CD8-positive, alpha-beta T cell (primary cell): ENCODE measurements at places on chromosomes 13 and 19.

GRCh38 chr19:42324655-42325307 is 654 bp upstream of the MEGF8 start:
- no peak for DNase-seq

DNA sequence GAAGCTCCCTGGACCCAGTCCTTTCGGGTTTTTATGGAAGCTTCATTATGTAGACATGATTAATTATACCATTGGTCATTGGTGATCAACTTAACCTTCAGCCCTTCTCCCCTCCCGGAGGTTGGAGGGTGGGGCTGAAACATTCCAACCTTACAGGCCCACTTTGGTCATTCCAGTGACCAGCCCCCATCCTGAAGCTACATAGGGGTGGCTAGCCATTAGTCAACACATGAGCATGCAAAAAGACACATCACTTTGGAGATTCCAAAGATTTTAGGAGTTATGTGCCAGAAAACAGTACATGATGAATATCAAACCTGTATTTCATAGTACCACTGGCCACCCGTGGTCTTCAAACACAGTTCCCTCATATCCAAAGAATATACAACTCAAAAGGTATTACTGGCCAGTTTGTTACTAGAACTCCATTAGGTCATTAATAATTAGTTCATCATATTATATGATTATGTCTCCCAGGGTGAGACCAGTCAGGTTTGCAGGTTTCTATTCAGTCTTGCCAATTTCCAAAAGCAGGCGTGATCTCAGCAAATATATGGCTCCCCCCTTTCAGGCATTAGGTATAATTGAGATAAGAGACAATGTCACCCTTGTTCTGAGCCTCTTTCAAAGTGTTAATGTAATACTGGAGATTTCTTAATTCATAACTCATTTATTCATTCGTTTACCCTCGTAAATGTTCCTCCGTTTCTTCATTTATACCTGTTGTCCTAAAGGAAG is 11.1 kb downstream of the PPP5C start:
- no peak for DNase-seq

GRCh38 chr19:29259153-29259552 is 46.2 kb upstream of the UQCRFS1 start:
- no peak for DNase-seq

- DNase-seq = peak; percentile 28
These were observed 838 bp downstream of the PPP2R1A start for GRCh38 chr19:52190487-52191293.

DNA sequence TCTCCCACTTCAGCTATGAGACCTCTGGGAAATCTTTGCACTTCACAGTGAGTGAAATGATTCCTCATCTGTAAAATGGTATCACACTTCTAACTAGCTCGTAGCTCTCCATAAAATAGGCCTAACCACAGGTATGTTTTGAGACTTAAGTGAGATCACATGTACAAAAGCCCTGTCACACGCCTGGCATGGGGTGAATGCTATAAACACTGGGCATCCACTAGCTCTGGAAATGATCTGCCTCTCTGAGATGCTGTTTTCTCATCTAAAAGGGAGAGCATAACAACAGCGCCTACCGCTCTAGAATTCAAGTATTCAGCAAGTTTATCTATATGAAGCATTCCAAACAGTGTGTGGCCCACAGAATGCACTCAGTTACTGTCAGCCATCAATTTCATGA is 2.2 kb downstream of the AKT2 start:
- no peak for DNase-seq

- no peak for DNase-seq
These were observed 87.5 kb downstream of the ING1 start for GRCh38 chr13:110801044-110801443.

- no peak for DNase-seq
These were observed at the start of gene FAM124A for GRCh38 chr13:51222037-51222685. Gene FAM124A, plus strand, starts transcription at chr13:51222398. Its CDS starts 104 bp downstream, at chr13:51222502.

- DNase-seq = no peak
These were observed 254.1 kb upstream of the RXFP2 start for GRCh38 chr13:31485183-31485582.

GRCh38 chr19:1324249-1324805 is 38.7 kb downstream of the EFNA2 start:
- no peak for DNase-seq

- DNase-seq = peak; percentile 25
These were observed 6.2 kb downstream of the SYT5 start for GRCh38 chr19:55173714-55174409.

DNA sequence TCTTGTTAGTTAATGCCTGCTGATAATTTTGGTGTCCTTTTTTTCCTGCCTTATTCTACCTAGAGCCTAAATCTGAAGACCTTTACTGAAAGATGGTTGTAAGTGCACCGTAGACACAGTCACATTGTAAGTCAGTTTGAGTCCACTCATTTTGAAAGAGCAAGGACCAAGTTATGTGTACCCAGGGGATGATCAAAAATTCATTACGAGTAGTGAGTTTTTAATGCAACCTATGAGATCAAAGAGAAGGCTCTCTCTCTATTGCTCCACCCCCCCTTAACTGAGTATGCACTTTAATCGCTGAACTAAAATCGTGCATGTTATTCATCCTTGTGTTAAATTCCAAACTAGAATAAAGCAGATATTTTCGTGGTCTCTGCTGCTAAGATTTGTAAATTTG is 1.8 kb downstream of the RAP2A start:
- DNase-seq = no peak

GRCh38 chr19:58091251-58091995 is 6.6 kb downstream of the ZSCAN18 start:
- no peak for DNase-seq

DNA sequence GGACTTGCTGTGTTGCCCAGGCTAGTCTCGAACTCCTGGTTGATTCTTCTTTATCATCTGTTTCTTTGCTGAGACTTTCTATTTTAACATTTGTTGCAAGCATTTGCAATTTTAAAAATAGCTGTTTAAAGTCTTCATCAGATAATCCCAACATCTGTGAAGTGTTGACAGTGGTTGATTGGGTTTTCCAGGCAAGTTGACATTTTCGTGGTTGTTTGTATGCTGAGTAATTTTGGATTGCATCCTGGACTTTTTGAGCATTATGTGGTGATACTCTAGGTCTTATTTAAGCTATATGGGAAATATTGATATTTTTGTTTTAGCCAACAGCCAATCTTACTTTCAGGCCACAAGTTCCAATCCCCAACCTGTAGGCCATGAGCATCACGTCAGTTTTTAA is 25.1 kb downstream of the AP1M1 start:
- no peak for DNase-seq

GRCh38 chr19:38233740-38234251 is 9.8 kb upstream of the DPF1 start:
- DNase-seq = peak; percentile 77

GRCh38 chr19:45906221-45906620 is 3.8 kb upstream of the MYPOP start:
- DNase-seq = no peak

DNA sequence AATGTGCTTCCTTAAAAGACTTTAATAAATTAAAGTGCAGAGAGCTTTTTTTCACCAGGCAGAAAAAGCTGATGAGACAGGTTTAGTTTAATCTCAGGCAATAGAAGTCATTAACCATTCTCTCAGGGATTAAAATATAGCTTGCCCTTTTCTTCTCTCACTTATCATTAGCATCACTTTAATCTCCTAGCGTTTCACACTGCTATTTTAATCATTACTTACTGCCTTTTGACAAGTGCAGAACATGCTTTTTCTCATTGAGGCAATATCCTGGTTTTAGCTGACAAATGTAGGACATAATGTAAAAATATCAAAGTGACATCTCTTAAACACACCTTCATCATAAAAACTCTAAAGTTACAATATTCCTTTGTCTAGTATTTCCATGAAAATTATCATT is 94.6 kb downstream of the DACH1 start:
- no peak for DNase-seq

DNA sequence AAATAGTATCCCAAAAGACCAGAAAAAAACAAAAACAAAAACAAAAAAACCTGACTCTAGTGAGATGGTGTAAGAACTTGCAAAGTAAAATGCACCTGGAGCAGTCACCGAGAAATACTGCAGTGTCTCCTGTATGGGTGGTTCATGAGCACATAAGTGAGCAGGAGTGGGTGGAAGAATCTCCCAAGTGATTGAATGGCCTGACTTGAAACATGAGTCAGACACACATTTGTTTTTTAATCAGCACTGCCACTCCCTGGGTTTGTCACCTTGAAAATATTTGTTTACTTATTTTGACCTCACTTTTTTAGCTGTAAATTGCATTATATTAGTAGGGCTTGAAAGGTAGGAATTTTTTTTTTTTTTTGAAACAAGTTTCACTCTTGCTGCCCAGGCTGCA is 2.0 kb downstream of the ZNF431 start:
- DNase-seq = no peak

- peak; percentile 63 for DNase-seq
These were observed 66.2 kb downstream of the FOXO1 start for GRCh38 chr13:40600149-40600751.

- peak; percentile 75 for DNase-seq
These were observed 68.4 kb upstream of the TM9SF2 start for GRCh38 chr13:99432609-99433542.
